ENCODE measurements at places on chromosomes 5 and 9. TPM values are rescaled to one million over a fixed set of nuclear protein-coding genes. Genes with fewer than 3 reads are reported as not detected.
A peak's percentile ranks its signal among the peaks of the same experiment; 100 is the strongest.

Gene INSL6
- total RNA-seq, result not detected

Gene PDGFRB
- 89.3 TPM for total RNA-seq

DNA sequence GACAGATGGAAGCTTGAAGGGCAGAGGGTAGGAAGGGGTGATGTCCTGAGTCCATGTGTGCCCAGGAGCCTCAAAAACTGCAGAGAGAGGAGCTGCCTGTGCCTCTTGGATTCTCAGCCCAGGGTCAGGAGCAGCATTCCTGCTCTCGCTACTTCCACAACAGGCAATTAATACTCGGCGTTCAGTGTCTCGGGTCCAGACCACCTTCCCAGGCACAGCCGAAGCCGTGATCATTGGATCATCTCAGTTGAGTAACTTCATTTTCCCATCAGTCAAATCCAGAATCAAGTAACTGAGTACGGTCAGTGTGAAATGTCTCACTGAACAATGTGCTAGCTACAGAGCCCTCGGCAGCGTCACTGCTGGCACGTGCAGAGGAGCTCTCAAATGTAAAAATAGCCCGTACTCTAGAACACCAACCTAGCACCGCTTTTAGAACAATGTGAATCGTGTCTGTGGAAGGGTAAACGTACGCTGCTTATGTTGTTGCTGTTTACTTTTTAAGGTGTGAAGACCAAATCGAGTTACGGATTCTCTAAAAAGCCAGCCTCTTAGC lies 63.5 kb upstream of the IRX4 start:
- no peaks in the 10 kb centered on the region for H3K4me1 ChIP-seq
- no peak for DNase-seq
- peaks cover 18% of the 10 kb centered on the region for H3K27me3 ChIP-seq
- H3K27ac ChIP-seq, result no peak overlapping the region
- H3K4me3 ChIP-seq, result no peak overlapping the region
- H3K36me3 ChIP-seq, result no peaks in the 10 kb centered on the region

Gene TAF11L5
- not detected for total RNA-seq

DNA sequence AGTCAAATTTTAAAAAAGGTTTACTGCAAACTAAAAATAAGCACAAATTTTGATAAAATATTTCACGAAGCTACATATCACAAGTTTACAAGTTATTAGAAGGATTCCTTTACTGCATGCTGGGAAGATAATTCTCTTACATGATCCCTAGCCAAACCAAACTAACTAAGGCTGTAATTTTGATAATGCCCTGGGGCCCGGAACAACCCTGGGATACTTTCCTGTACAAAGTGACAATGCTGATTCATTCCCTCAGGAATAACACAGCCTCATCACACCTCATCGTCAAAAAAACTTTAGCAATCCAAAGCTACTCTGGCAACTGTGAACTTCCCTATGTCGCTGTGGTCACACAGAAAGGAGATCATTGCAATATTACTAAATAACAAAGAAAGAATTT lies 402.9 kb downstream of the RAB3C start:
- no peak for DNase-seq
- H3K27me3 ChIP-seq, result no peaks in the 10 kb centered on the region
- no peaks in the 10 kb centered on the region for H3K4me1 ChIP-seq
- H3K27ac ChIP-seq, result no peak overlapping the region
- H3K36me3 ChIP-seq, result peaks cover 63% of the 10 kb centered on the region
- no peak overlapping the region for H3K4me3 ChIP-seq

- H3K4me3 ChIP-seq, result no peak overlapping the region
- no peak overlapping the region for H3K27ac ChIP-seq
- H3K27me3 ChIP-seq, result no peaks in the 10 kb centered on the region
- H3K4me1 ChIP-seq, result no peaks in the 10 kb centered on the region
- DNase-seq, result no peak
Measured at GRCh38 chr9:111966861-111967291, 70.3 kb downstream of the UGCG start.

Gene FOXD4L6
- not detected for total RNA-seq

Gene PCDHGA6
- 3.2 TPM for total RNA-seq

GRCh38 chr5:139949710-139950109 lies 93.4 kb downstream of the NRG2 start:
- no peaks in the 10 kb centered on the region for H3K27me3 ChIP-seq
- H3K4me1 ChIP-seq, result no peaks in the 10 kb centered on the region
- H3K4me3 ChIP-seq, result no peak overlapping the region
- H3K27ac ChIP-seq, result no peak overlapping the region
- H3K36me3 ChIP-seq, result no peaks in the 10 kb centered on the region

Gene GRXCR2
- not detected for total RNA-seq

- no peaks in the 10 kb centered on the region for H3K4me1 ChIP-seq
- peaks cover 20% of the 10 kb centered on the region for H3K36me3 ChIP-seq
- H3K27ac ChIP-seq, result no peak overlapping the region
- DNase-seq, result no peak
Measured at GRCh38 chr5:139451176-139451575, 11.4 kb downstream of the ECSCR start.

DNA sequence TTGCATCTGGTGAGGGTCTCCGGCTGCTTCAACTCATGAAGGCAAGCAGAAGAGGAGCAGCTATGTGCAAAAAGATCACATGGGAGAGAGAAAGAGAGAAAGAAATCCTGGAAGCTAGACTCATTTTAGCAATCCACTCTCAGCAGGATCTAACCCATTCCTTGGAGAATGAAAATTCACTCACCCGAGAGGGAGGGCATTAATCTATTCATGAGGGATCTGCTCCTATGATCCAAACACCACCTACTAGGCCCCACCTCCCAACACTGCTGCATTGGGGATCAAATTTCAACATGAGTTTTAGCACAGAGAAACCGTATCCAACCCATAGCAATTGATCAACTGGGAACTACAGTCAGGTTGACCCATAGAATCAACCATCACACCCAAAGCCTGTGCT lies 98.1 kb upstream of the SV2C start:
- H3K36me3 ChIP-seq, result no peaks in the 10 kb centered on the region
- H3K4me1 ChIP-seq, result no peaks in the 10 kb centered on the region
- H3K27me3 ChIP-seq, result no peaks in the 10 kb centered on the region
- H3K27ac ChIP-seq, result no peak overlapping the region

Gene TAF11L10
- not detected for total RNA-seq

- peak; percentile 77 for DNase-seq
- H3K27ac ChIP-seq, result peak overlapping the region; percentile 78
- peaks cover 54% of the 10 kb centered on the region for H3K4me1 ChIP-seq
- H3K4me3 ChIP-seq, result peak overlapping the region; percentile 67
- no peaks in the 10 kb centered on the region for H3K27me3 ChIP-seq
- H3K36me3 ChIP-seq, result peaks cover 19% of the 10 kb centered on the region
Measured at GRCh38 chr9:127876026-127876763, 1.3 kb downstream of the AK1 start.

- DNase-seq, result no peak
- no peak overlapping the region for H3K4me3 ChIP-seq
- no peaks in the 10 kb centered on the region for H3K27me3 ChIP-seq
Measured at GRCh38 chr5:150264667-150265603, 24.6 kb downstream of the CAMK2A start.

DNA sequence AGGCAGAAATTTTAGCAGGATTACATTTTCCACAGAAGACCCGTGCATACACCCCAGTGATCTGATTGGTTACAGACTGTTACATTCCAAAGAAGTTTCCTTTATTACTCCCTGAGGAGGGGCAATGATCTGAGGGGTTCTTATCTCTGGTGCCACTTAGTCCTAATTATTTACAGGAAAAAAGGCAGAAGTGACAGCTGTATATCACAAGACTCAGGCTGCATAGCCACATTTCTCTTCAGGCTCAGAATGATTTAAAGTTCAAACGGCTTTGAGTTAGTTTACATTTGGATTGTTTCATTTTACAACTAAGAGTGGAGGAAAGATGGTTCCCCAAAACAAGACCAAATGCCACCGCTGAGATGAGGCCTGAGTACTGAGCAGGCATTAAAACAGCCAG lies 17.3 kb downstream of the NAIF1 start:
- H3K27me3 ChIP-seq, result no peaks in the 10 kb centered on the region
- DNase-seq, result no peak
- no peaks in the 10 kb centered on the region for H3K36me3 ChIP-seq

Gene DNAI1
- 13.5 TPM for total RNA-seq

Gene ADRA1B
- total RNA-seq, result 3.8 TPM

DNA sequence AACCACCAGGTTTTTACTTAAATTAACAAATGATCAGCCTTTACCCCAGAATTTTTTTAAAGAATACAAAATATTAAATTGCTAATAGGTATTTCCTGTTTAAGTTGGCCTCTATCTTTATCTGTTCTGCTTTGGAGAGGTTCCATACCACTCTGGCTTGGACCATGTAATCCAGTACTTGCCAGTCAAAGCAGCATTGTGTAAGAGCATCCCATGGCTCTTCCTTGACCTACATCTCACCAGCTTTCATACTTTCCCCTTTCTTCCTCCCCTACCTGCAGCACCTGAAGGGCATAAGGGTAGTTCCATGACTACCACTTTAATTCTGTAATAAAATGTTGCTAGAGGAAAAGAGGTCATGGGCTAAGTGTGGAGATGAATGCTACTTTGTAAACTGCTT lies 140.8 kb upstream of the MTAP start:
- no peak for DNase-seq
- no peaks in the 10 kb centered on the region for H3K36me3 ChIP-seq
- no peaks in the 10 kb centered on the region for H3K4me1 ChIP-seq
- H3K4me3 ChIP-seq, result no peak overlapping the region
- no peaks in the 10 kb centered on the region for H3K27me3 ChIP-seq
- no peak overlapping the region for H3K27ac ChIP-seq

GRCh38 chr5:157279605-157280239 lies 13.8 kb downstream of the CYFIP2 start:
- H3K27me3 ChIP-seq, result no peaks in the 10 kb centered on the region
- H3K36me3 ChIP-seq, result no peaks in the 10 kb centered on the region
- H3K27ac ChIP-seq, result no peak overlapping the region
- no peak overlapping the region for H3K4me3 ChIP-seq

DNA sequence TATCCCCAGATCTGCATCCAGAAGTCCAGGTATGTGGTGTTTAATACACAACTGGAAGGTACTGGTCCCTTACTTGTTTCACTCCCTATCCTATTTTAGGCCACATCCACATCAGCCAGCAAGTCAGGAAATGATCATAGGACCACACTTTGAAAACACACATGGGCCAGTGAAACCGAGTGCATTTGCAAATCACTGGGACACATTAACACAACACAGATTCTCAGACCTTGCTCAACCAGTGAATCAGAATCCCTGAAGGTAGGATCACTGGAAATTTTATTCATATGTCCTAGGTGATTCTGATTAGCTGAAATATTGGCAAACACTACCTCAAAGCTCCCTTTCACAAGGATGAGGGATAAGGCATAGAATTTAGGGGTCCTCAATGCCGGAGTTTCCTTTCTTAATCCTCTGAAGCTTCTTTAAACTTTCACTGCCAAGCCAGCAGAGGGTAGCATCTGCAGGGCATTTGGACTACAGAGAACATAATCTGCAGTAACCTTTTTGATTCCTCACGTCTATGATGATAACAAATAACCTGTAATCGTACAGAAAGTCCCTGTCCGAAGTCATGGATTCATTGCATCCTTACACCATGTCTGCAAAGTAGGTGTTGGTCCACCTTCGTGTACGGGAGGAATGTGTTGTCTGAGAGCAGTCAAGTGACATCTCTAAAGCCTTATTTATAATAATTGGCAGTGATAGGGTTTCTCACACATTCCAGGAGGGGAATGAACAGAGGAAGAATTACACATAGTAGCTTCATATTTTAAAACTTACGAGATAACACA lies 11.0 kb upstream of the ABLIM3 start:
- H3K36me3 ChIP-seq, result no peaks in the 10 kb centered on the region
- H3K27me3 ChIP-seq, result no peaks in the 10 kb centered on the region
- no peak overlapping the region for H3K4me3 ChIP-seq
- H3K4me1 ChIP-seq, result peaks cover 16% of the 10 kb centered on the region

DNA sequence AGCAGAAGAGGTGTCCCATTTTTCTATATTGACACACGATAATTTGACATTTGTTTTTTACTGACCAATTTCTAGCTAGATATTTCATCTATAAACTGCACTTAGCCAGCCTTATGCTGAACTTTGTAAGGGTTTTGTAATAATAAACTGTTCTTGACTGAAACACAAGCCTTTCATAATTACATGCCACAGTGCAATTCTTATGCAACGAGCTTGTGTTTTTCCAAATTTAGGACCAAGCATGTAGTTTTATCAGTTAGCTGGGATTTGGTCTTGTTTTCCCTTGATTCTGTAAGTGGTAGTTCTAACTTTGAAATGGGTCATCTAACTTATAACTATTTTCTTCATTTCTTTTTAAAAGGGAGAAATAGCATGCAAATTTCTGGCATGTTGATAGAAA lies 1.3 kb upstream of the LURAP1L start:
- no peak overlapping the region for H3K27ac ChIP-seq
- H3K36me3 ChIP-seq, result no peaks in the 10 kb centered on the region
- H3K4me1 ChIP-seq, result no peaks in the 10 kb centered on the region

GRCh38 chr9:93263334-93264229 lies 79.6 kb downstream of the WNK2 start:
- H3K27ac ChIP-seq, result no peak overlapping the region
- H3K36me3 ChIP-seq, result no peaks in the 10 kb centered on the region
- no peaks in the 10 kb centered on the region for H3K4me1 ChIP-seq
- peaks cover 6% of the 10 kb centered on the region for H3K27me3 ChIP-seq

Gene FOXD4
- 0.32 TPM for total RNA-seq

GRCh38 chr5:133864711-133865110 lies 103.7 kb downstream of the C5orf15 start:
- no peaks in the 10 kb centered on the region for H3K36me3 ChIP-seq
- no peak for DNase-seq
- no peak overlapping the region for H3K27ac ChIP-seq
- no peak overlapping the region for H3K4me3 ChIP-seq
- H3K27me3 ChIP-seq, result no peaks in the 10 kb centered on the region

DNA sequence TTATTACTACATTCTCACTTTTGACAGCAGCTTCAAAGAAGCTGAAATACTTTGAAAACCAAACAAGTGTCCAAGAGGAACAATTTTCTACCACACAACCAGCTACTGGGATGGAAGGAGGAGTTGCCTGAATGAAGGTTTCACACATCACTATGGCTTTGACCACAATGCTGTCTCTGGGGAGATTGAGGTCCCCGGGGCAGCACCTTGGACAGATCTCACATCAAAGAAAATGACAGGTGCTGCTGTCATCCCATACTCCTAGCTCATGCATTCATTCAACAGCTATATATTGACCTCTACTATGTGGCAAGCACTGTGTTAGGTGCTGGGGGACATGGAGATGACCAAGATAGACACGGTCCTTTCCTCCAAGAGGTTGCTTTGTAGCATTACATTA lies 233.2 kb upstream of the RASEF start:
- H3K27ac ChIP-seq, result no peak overlapping the region
- H3K4me3 ChIP-seq, result no peak overlapping the region
- H3K36me3 ChIP-seq, result peaks cover 7% of the 10 kb centered on the region
- H3K4me1 ChIP-seq, result no peaks in the 10 kb centered on the region

- no peaks in the 10 kb centered on the region for H3K36me3 ChIP-seq
- H3K27me3 ChIP-seq, result peaks cover 51% of the 10 kb centered on the region
- H3K4me3 ChIP-seq, result no peak overlapping the region
- no peaks in the 10 kb centered on the region for H3K4me1 ChIP-seq
Measured at GRCh38 chr5:135472141-135472540, 20.0 kb upstream of the TIFAB start.

GRCh38 chr5:180988592-180988991 lies at the start of gene BTNL3:
BTNL3 (plus strand) TSS chr5:180988846; CDS start chr5:180989029, 183 bp downstream.
- no peaks in the 10 kb centered on the region for H3K4me1 ChIP-seq
- DNase-seq, result no peak
- no peak within 1 kb of the TSS for H3K27ac ChIP-seq
- no peaks in the 10 kb centered on the region for H3K27me3 ChIP-seq
